Uterus (tissue), 4 donors: ENCODE measurements at places on chromosomes 3 and 15.

- no peak overlapping the region for H3K27ac ChIP-seq
- H3K4me3 ChIP-seq, result no peak overlapping the region
- DNase-seq, result no peak
- H3K27me3 ChIP-seq, result no peaks in the 10 kb centered on the region
Measured at GRCh38 chr3:140206196-140207040, 271.4 kb downstream of the CLSTN2 start.

DNA sequence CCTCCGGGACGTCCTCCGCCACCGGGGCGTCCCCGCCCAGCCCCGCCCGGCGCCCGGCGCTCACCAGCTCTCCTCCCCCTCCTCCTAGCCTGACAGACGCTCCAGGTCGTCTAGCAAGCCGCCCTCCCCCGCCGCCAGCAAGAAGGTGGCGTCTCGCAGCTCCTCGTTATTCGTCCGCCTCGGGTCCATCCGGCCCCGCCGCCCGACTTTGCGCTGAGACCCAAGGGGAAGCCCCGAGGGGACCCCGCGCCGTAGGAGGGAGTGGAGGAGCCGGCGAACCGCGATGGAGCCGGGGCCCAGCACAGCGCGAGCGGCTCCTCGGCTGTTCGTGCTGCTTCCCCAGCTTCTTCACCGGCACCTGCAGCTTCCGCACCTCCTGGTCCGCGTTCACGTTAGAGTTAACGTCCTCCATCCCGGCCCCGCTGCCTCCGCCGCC lies 26.3 kb upstream of the MTHFS start:
- H3K4me1 ChIP-seq, result no peaks in the 10 kb centered on the region
- peak; percentile 50 for DNase-seq
- H3K4me3 ChIP-seq, result peak overlapping the region; percentile 97

- H3K36me3 ChIP-seq, result no peaks in the 10 kb centered on the region
- H3K4me1 ChIP-seq, result no peaks in the 10 kb centered on the region
- H3K4me3 ChIP-seq, result no peak overlapping the region
- no peak for DNase-seq
- no peaks in the 10 kb centered on the region for H3K27me3 ChIP-seq
- H3K27ac ChIP-seq, result no peak overlapping the region
Measured at GRCh38 chr3:38015485-38015884, 14.0 kb downstream of the PLCD1 start.

- no peaks in the 10 kb centered on the region for H3K4me1 ChIP-seq
- H3K27ac ChIP-seq, result no peak overlapping the region
- no peaks in the 10 kb centered on the region for H3K27me3 ChIP-seq
- H3K36me3 ChIP-seq, result no peaks in the 10 kb centered on the region
Measured at GRCh38 chr3:128112357-128112968, 11.1 kb downstream of the RUVBL1 start.

DNA sequence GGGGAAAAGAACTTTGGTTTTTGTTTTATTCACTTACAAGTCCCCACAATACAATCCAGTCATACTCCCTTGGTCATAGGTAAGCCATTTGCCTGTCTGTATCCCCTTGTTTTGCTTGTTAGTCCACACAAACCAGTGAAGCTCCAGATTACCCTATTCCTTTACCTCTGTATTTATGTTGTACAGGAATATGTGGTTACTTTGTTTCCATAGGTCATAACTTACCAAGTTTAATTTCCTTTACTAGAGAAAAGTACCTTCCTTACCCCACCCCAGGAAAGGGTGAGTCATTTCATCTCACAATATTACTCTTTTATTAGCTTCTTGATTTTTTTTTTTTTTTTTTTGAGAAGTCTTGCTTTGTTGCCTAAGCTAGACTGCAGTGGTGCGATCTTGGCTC lies 113.4 kb upstream of the LRRFIP2 start:
- H3K4me1 ChIP-seq, result no peaks in the 10 kb centered on the region
- H3K27ac ChIP-seq, result no peak overlapping the region
- H3K36me3 ChIP-seq, result no peaks in the 10 kb centered on the region

- no peak overlapping the region for H3K27ac ChIP-seq
- H3K36me3 ChIP-seq, result no peaks in the 10 kb centered on the region
- no peak overlapping the region for H3K4me3 ChIP-seq
Measured at GRCh38 chr15:50210462-50211157, 28.6 kb downstream of the SLC27A2 start.

- no peaks in the 10 kb centered on the region for H3K4me1 ChIP-seq
- no peak overlapping the region for H3K4me3 ChIP-seq
- no peaks in the 10 kb centered on the region for H3K27me3 ChIP-seq
- DNase-seq, result no peak
Measured at GRCh38 chr3:155423526-155424322, 130.2 kb upstream of the STRIT1 start.

DNA sequence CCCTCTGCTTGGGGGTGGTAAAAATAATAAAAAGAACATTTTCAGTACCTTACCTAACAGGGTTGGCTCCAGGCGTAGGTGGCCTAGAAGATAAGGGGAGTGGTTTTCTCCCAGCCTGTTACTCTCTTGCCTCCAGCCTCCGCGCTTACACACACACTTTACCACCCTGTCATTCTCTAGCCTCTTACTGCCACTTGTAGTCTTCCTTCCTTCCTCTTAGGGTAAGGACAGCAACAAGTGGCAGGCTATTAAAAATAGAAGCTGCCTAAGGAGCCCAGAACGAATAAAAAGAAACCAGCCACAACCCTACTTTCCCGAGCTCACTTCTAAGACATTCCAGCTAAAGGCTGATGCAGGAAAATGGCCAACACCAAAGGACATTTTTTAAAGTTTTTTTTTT lies 9.6 kb upstream of the LIPH start:
- H3K27ac ChIP-seq, result no peak overlapping the region
- DNase-seq, result no peak
- no peaks in the 10 kb centered on the region for H3K27me3 ChIP-seq

DNA sequence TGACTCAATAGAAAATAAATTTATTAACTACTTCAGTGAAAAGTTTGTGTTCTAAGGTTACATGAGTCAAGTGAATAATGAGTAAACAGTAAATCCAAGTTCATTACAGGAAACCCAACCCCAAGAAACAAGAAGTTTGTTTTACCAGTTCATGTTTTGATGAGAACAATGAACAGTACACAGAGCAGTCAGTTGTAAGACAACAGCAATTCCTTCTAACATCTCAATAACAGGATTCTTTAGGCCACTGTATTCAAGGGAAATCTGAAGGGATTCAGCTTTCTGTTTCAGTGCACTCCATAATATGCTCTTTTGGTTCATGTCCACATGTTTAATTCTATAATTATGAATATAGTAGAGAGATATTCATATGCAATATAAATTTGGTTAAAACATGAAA lies 18.4 kb downstream of the ATR start:
- no peaks in the 10 kb centered on the region for H3K4me1 ChIP-seq
- H3K27me3 ChIP-seq, result no peaks in the 10 kb centered on the region
- no peak overlapping the region for H3K27ac ChIP-seq
- H3K36me3 ChIP-seq, result no peaks in the 10 kb centered on the region
- H3K4me3 ChIP-seq, result no peak overlapping the region

- no peak overlapping the region for H3K4me3 ChIP-seq
- H3K4me1 ChIP-seq, result no peaks in the 10 kb centered on the region
- H3K36me3 ChIP-seq, result no peaks in the 10 kb centered on the region
- H3K27ac ChIP-seq, result peak overlapping the region; percentile 54
- no peaks in the 10 kb centered on the region for H3K27me3 ChIP-seq
Measured at GRCh38 chr3:151871639-151872468, 1.6 kb upstream of the SUCNR1 start.

DNA sequence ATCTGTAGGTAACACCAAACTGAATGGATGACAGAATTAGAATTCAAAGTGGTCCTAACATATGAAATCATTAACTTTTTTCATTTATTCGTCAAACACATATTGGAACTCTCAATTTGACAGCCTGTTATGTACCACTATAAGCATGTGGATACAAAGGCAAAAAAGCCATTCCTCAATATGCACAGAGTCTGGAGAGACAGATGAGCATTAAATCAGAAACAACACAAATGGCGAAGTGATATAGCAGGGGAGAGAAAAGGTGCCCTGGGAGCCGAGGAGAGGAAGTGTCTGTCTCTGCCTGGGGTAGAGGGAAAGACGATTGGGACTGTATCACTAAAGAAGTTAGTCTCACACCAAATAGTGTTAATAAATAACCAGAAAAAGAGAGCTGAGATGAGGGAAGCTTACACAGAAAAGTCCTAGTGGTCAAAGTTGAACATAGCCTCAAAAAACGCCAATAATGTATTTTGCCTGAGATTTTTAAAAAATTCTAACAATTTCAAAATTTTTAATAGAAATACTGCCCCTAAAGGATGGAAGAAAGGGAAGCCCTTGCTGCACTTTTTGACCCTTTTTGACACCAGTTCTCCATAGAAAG lies 417.5 kb downstream of the TUSC7 start:
- no peak for DNase-seq
- H3K4me3 ChIP-seq, result no peak overlapping the region
- H3K4me1 ChIP-seq, result no peaks in the 10 kb centered on the region
- H3K36me3 ChIP-seq, result no peaks in the 10 kb centered on the region
- H3K27me3 ChIP-seq, result no peaks in the 10 kb centered on the region

- H3K4me1 ChIP-seq, result peaks cover 11% of the 10 kb centered on the region
- no peaks in the 10 kb centered on the region for H3K36me3 ChIP-seq
- no peak overlapping the region for H3K4me3 ChIP-seq
Measured at GRCh38 chr15:72358650-72359171, 17.1 kb downstream of the HEXA start.

- H3K4me3 ChIP-seq, result no peak overlapping the region
- no peak overlapping the region for H3K27ac ChIP-seq
- no peak for DNase-seq
- no peaks in the 10 kb centered on the region for H3K4me1 ChIP-seq
- H3K36me3 ChIP-seq, result no peaks in the 10 kb centered on the region
Measured at GRCh38 chr3:25292036-25292435, 136.0 kb upstream of the RARB start.

GRCh38 chr3:157467200-157467599 lies 30.6 kb downstream of the PTX3 start:
- no peak overlapping the region for H3K27ac ChIP-seq
- H3K27me3 ChIP-seq, result no peaks in the 10 kb centered on the region
- no peaks in the 10 kb centered on the region for H3K4me1 ChIP-seq

DNA sequence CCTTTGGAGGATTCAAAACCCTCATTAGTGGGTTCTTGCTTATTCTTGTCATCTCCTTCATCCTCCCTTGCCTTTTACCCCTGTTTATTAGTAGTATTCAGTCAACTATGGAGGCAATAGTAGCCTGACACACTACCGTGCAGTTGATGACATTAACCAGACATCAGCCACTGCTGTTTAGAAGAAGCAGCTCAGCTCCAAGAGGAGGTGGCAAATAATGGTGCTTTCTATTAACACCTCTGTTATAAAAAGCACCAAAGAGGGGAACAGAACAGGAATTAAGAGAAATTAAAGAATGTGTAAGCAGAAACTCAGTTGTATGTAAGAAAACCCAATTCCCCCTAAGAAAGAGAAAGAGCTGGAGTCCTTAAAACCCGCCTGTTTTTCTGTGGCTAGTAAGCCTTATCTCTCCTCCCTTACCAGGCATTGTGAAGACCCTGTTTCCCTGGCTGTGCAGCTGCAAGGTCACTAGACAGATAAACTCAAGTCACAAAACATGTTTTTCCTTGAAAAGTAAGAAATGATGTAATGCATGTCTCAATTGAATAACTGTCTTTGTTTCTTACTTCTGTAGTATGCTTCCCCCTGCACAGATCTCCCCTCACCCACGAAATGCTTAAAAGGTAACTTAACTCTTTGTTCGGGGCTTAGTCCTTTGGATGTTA lies 21.2 kb downstream of the CCR4 start:
- H3K36me3 ChIP-seq, result no peaks in the 10 kb centered on the region
- DNase-seq, result no peak
- H3K4me3 ChIP-seq, result no peak overlapping the region
- H3K27me3 ChIP-seq, result no peaks in the 10 kb centered on the region
- H3K27ac ChIP-seq, result no peak overlapping the region
- H3K4me1 ChIP-seq, result no peaks in the 10 kb centered on the region

GRCh38 chr3:87145553-87145952 lies 81.6 kb upstream of the CHMP2B start:
- no peak overlapping the region for H3K4me3 ChIP-seq
- no peak overlapping the region for H3K27ac ChIP-seq
- H3K4me1 ChIP-seq, result no peaks in the 10 kb centered on the region
- DNase-seq, result no peak
- no peaks in the 10 kb centered on the region for H3K36me3 ChIP-seq
- no peaks in the 10 kb centered on the region for H3K27me3 ChIP-seq

DNA sequence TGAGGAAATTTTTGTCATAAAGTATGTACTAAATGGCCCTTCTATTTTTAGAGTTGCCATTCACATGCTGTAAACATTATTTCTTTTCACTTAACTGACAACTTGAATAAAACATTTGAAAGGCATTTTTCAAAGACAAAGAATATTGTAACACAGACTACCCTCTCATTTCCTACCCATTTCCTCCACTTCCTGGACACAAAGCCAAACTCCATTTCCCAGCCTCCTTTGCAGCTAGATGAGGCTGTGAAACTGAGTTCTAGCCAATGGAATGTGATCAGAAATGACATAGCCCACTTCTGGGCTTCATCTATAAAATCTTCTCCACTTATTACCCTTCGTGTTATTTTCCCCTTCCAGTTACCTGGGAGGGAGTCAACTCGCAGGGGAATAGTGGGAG lies 288.9 kb upstream of the DPH6 start:
- no peak overlapping the region for H3K27ac ChIP-seq
- H3K4me1 ChIP-seq, result no peaks in the 10 kb centered on the region
- H3K36me3 ChIP-seq, result no peaks in the 10 kb centered on the region
- H3K4me3 ChIP-seq, result no peak overlapping the region
- DNase-seq, result no peak
- H3K27me3 ChIP-seq, result no peaks in the 10 kb centered on the region

DNA sequence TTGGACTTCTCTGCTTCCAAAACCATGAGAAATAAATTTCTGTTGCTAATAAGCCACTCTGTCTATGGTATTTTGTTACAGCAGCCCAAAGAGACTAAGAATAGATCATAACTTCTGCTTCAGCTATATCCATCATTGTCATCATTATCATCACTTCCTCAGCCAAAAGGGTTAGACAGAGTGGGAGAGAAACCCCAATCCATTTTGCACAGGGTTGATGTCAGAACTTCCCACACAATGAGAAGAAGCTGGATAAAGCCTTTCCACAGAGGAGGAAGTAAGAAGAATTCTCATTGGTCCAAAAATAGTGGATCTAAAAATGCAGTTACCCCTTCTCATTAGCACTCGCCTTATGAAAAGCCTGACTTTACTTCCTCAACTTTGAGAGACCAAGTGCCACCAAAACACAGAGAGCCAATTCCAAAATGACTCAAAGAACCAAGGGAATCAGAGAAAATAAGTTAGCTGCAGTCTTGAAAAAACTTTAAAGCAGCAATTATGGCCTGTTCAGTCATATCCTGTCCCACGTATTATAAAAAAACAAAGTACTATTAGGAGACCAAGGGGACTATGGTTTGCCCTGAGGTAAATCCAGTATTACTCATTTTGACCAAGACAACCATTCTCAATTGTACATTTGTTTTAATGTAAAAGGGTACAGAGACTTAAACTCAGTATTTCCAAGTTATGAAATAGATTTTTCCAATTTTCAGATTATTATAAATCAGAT lies 80.2 kb downstream of the WNT5A start:
- no peak overlapping the region for H3K27ac ChIP-seq
- H3K36me3 ChIP-seq, result no peaks in the 10 kb centered on the region
- no peak overlapping the region for H3K4me3 ChIP-seq
- no peaks in the 10 kb centered on the region for H3K27me3 ChIP-seq
